Gastrocnemius medialis (tissue), 4 donors: ENCODE measurements at places on chromosomes 13 and 19. TPM values are rescaled to one million over a fixed set of nuclear protein-coding genes. Genes with fewer than 3 reads are reported as not detected.

- no peak for DNase-seq
Measured at GRCh38 chr13:72754111-72754510, 26.4 kb downstream of the BORA start.

GRCh38 chr13:28636677-28637317 lies 22.1 kb upstream of the POMP start:
- no peak for DNase-seq

DNA sequence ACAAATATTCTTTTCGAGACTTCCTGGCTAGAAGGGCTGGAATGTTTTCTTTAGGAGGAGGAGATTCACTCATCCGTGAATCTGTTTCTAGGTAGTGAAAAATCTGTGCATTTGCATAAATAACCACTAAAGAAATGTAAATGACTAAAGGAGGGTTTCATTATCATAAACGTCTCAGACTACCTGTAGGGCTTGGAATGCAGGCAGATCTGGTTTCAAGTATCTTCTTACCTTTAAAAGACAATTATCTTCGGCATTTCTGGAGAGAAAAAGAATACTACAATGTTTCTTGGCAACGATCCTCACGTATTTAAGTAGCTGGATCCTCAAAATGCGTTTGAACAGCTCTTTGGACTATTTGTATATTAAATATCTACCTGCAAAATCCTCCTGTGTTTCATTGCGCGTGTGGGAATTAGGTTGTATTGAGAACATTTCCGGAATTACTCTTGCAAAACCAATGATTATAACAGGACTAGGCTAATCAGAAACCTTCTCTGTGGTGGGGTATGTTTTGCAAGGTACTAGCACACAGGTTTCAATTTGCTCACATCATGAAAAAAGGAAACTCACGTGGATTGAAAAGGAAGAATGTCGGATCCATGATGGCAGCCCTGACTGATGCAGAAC lies 291.1 kb upstream of the ARGLU1 start:
- no peak for DNase-seq

- no peak for DNase-seq
Measured at GRCh38 chr13:55664178-55664577, 1476.5 kb upstream of the PRR20A start.

- DNase-seq, result no peak
Measured at GRCh38 chr13:60000081-60000480, 163.6 kb downstream of the DIAPH3 start.

DNA sequence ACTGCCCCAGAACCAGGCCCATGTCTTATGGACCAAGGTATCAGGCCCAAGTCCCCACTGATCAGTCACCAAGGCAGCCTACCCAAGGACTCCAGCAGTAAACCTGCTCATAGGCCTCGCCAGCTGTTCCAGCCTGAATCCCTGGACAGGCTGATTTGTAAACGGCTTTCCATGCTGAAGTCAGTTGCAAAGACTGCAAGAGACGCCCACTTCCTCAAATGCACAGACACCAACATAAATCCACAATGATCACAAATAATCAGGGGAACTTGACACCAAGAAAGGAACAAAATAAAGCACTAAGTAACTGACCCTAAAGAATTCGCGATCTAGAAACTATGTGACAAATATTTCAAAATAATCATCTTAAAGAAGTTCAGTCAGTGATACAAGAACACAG lies 75.2 kb downstream of the RXFP2 start:
- DNase-seq, result no peak

DNA sequence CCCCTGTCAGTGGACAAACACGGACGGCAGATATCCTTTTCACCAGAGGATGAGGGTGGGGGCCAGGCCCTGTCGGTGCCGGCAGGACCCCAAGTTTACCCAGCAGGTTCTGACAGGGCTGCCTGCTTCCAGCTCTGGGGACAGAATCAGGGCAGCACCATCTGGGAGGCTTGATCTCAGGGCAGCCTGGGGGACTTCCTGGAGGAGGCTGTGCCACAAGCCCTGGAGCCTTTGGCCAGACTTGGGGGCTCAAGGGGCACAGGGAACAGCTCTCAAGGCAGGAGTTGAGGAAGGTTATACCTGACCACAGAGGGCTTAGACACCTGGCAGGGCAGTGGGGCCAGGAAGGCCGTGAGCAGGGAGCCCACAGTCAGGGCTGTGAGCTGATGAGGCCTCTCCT lies 45.2 kb downstream of the COMP start:
- no peak for DNase-seq

The CHAF1A gene
- 7.3 TPM for total RNA-seq

The PALM gene
- total RNA-seq, result 7.8 TPM
